ENCODE measurements at places on chromosomes 3 and 15.

DNA sequence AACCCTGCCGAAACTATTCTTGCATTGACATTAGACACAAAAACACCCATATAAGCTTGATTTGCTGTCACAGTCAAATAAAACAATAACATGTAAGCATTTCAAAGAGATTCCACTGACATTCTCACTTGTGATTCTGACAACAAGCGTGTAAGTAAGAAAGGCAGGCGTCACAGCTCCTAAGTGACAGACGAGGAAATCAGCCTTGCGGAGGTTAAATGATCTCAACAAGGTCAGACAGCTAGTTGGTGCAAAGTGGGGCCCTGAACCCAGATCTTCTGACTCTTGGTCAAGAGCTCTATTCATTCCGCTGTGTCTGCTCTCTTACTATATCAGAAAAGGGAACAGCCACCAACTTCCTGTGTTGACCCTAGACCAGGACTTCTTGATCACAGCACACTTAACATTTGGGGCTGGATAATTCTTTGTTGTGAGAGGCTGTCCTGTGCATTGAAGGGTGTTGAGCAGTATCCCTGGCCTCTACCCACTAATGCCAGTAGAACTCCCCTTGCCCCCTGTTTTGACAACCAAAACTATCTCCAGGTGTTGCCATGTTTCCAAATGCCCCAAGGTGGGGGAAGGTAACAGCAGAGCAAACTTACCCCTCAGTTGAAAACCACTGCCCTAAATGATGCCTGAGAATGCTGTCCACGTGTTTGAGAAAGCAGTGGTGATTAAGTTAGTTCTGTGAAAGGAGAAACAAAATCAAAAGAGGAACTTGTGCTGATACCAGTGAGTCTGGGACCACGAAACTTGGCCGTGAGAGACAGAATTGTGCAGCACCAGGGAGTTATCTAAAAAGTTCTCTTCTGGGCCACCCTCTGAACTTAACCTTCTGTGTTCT, 86.1 kb downstream of the LIPC start:
- DNase-seq, result peak; percentile 67

DNA sequence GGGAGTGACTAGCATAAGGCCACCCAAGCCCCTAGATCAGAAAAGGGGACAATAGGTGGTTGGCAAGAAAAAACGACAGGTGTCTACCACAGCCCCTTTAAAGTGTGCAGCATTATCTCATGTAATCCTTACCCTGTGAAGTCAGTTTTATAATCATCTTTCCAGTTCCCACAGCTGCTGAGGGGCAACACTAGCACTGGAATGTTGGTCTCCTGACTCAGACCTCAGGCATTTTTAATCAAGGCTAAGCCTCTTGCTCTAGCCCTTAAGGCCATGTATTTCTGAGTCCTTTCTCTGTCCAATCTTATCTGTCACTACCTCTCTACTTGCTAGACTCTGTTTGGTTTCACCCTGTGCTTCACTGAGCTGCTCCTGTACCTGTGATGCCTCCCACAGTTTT, 171.7 kb downstream of the TLE3 start:
- DNase-seq, result no peak

DNA sequence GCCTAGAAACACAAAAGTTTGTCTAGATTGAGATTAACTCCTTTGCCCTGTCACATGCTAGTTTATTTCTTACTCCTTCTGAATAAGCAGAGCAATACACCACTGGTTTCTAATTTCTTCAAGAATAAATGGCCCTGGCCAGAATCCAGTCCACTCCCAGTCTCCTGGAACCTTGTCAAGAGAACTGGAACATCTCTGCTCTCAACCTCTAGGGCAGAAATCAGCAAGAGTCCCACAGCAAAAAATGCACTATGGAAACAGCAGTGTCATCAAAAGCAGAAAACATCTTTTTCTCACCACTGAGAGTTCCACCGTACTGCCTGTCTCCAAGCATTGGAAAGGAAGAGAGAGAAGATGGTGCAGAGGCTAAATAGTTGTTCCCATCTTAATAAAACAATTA, 35.9 kb upstream of the PPP2R3A start:
- no peak for DNase-seq

DNA sequence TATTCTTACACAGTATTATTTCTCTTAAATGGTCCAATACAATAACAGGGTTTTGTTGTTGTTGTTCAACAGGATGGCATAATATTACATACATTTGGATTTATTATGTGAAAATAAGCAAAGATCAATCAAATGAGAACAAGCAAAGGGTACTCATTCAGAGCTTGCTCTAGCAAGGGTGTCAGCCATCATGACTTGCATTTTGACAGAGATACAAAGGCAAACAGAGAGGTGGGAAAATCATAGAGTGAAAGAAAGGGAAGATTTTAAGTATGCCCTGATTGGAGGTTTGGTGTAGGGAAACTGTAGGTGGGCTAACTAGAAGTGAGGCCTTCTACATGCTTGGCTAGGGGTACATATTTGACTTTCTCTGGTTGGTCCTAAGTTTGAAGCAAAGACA, 109.1 kb upstream of the BCHE start:
- no peak for DNase-seq

DNA sequence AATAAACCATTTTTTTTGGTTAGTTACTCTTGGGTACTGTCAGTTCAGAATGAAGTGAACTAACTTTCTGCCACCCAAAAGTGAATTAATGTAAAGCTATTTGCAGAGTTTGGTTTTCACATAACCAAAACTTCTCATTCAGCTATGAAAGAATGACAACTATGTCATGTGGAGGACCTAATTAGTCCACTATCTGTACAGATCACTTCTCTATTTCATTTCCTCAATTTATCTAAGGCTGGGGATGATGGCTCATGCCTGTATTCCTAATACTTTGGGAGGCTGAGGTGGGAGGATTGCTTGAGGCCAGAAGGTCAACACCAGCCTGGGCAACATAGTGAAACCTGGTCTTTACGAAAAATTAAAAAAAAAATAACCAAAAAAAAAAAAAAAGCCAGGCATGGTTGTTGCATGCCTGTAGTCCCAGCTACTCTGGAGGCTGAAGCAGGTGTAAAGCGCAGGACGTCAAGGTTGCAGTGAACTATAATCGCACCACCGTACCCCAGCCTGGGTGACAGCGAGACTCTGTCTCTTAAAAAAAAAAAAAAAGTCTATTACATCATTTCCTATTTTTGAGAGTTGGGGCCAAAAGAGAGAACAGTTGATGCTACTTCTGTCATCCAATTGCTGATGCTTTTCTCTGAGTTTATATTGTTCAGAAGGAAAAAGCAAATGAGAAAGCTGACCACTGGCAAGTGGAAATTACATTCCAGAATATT, 8.7 kb downstream of the HYPK start:
- no peak for DNase-seq

GRCh38 chr15:69145149-69145693, 15.2 kb upstream of the GLCE start:
- no peak for DNase-seq

- no peak for DNase-seq
These were observed 233.3 kb downstream of the UACA start for GRCh38 chr15:70530017-70530499.

- DNase-seq, result no peak
These were observed 159.2 kb downstream of the TPRG1 start for GRCh38 chr3:189331002-189331418.

- no peak for DNase-seq
These were observed 36.8 kb upstream of the KIF23 start for GRCh38 chr15:69377216-69377970.
